ENCODE measurements at places on chromosomes 7 and 10.

DNA sequence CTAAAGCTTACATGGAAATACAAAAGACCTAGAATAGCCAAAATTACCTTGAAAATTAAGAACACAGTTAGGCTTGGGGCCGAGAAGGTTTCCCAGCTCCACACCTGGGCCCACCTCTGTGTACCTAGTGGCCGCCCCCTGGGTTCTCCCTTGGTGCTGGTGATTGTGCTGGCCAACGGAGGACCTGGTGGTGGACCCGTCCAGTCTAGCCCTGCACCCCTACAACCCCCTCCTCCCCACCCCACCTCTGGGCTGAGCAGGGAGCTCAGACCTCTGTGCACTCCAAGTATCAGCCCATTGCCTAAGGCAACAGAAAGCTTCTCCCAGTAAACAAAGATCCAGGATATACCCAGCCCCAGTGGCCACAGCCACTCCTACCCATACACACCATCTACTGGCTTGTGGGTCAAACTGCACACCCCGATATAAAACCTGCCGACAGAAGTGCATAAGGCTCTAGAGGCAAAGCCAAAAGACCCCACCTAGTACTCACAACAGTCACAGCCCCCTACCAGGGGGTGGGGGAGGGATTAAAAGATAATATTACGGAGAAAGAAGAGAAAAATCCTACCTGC lies 105.0 kb upstream of the DIP2C start:
- no peak for DNase-seq

DNA sequence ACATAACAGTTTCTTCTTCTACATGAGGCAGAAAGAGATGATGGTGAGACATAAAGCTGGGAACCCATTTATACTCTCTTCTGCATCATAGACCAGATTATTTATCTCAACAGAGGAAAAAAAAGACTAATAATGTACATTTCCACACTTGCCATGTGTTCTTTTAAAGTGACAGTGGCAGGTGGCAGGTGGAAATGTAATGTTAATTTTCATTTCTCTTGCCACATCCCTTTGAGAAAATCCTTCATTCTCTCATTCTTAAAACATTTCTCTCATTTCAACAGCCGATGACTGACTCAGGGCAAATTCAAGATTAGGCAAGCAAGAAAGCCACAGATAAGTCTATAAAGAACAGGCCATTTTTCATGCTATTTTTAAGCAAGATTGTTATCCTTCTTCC lies 635.6 kb upstream of the SORCS1 start:
- DNase-seq = no peak

- no peak for DNase-seq
These were observed 64.9 kb downstream of the DAGLB start for GRCh38 chr7:6382817-6383216.

GRCh38 chr7:134732728-134733127 lies 46.7 kb upstream of the CALD1 start:
- no peak for DNase-seq

DNA sequence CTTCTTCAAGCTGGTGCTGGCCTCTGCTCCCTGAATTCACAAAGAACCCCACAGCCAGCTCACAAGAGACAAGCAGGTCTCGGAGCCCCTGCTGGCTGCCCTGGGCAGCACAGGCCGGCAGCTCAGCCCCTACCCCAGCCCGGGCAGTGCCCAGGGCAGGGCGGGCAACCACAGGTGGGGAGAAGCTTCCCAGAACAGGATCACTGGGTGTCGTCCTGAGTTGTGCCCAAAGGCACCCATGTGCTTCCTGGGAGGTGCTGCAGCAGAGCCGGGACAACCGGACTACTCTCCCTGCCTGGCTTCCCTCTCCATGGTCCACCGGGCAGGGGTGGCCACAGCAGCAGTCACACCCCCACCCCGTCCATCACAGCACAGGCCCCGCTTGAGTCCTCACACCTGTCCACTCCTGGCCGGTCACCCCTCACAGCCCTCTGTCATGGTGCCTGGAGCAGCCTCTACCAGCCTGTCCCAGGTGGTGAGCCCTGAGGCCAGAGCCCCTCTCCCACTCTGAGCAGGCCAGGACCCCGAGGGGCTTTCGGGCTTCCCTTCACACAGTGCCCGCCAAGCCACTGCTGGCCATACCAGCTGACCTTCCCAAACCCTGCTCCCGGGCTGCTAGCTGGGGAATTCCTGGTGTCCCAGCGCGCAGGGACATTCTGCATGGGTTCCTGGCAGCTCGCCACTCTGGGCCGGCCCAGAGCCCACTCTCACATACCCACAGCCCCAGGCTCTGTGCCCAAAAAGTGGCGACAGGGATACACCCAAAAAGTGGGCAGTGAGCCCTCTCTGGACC lies 3.1 kb downstream of the RASGEF1A start:
- DNase-seq = no peak

DNA sequence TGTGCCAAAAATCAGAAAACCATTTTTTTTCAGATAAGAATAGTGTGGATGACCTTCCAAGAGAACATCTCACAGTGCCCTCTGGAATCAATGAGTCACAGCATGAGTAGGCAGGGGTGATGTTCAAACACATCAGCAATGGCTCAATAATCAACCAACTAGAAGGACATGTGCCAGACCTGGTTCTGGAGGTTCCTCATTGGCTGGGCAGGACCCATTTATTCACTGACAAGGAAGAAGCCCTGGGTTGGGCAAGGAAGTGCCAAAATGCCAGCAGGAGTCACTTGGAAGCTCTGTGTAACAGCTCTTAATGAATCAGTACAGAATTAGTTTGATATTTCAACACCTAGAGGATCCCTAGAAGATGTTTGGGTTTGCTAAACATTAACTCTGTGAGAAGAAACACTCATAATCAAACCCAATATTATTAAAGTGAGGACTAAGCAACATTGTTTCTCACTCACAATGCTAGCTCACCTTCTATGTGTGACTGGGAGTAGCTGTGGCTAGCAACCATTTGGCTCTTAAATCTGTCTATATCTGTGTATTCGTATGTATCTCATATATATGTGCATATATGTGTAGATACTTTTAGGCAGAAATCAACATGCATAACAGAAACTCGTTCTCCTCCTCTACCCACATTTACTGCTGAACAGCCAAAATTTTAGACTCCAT lies 72.3 kb upstream of the APBB1IP start:
- no peak for DNase-seq

- DNase-seq = no peak
These were observed 35.3 kb downstream of the BLNK start for GRCh38 chr10:96236090-96236478.

- no peak for DNase-seq
These were observed 109.6 kb upstream of the SP4 start for GRCh38 chr7:21317966-21318915.

GRCh38 chr10:131862548-131862947 lies 38.3 kb upstream of the PPP2R2D start:
- DNase-seq = no peak
